ENCODE measurements at places on chromosomes 13 and 19. TPM values are rescaled to one million over a fixed set of nuclear protein-coding genes. Genes with fewer than 3 reads are reported as not detected.

GRCh38 chr19:55091126-55091910, 15.6 kb downstream of the EPS8L1 start:
- DNase-seq, result no peak

Gene MCEMP1
- not detected for total RNA-seq

Gene ZNF506
- 19.8 TPM for total RNA-seq

Gene MEDAG
- not detected for total RNA-seq

GRCh38 chr19:19155495-19156219, 14.4 kb downstream of the MEF2B start:
- no peak for DNase-seq
